ENCODE measurements at places on chromosomes 6 and 20. TPM values are rescaled to one million over a fixed set of nuclear protein-coding genes. Genes with fewer than 3 reads are reported as not detected.

The DNAJC5 gene
- polyA plus RNA-seq: 8.2 TPM

The DCDC2 gene
- polyA plus RNA-seq: not detected

The COL20A1 gene
- polyA plus RNA-seq: not detected

GRCh38 chr6:163712566-163712961 is 298.0 kb downstream of the QKI start:
- no peaks in the 10 kb centered on the region for H3K27me3 ChIP-seq
- H3K27ac ChIP-seq: peak overlapping the region; percentile 73
- H3K36me3 ChIP-seq: peaks cover 6% of the 10 kb centered on the region
- H3K4me1 ChIP-seq: peaks cover 62% of the 10 kb centered on the region
- DNase-seq: no peak

The BTN3A1 gene
- polyA plus RNA-seq: 117 TPM

- H3K27me3 ChIP-seq: peaks cover 2% of the 10 kb centered on the region
- H3K4me3 ChIP-seq: no peak overlapping the region
- peak overlapping the region; percentile 94 for H3K27ac ChIP-seq
Observed at GRCh38 chr6:37239526-37239925, 18.0 kb upstream of the TBC1D22B start.

GRCh38 chr20:3646651-3647050 is 16.5 kb downstream of the GFRA4 start:
- no peaks in the 10 kb centered on the region for H3K4me1 ChIP-seq
- H3K27ac ChIP-seq: no peak overlapping the region
- peaks cover 34% of the 10 kb centered on the region for H3K36me3 ChIP-seq
- peaks cover 1% of the 10 kb centered on the region for H3K27me3 ChIP-seq
- H3K4me3 ChIP-seq: no peak overlapping the region

DNA sequence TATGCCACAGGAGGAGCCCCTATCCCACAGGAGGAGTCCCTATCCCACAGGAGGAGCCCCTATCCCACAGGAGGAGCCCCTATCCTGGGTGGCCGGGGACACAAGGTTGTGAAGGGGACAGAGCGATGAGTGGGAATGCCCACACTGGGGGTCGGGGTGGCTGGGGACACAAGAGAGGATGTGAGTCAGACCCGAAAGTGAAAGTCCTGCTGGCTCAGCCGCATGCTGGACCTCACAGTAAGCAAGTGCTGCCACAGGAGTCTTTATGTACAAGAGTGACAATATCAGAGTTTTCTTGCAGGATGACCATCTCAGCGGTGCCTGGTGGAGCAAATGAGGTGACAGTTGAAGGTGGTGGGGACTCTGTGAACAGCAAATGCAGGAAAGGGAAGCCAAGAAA is 93.7 kb downstream of the PSMB1 start:
- peaks cover 11% of the 10 kb centered on the region for H3K27me3 ChIP-seq
- peaks cover 72% of the 10 kb centered on the region for H3K4me1 ChIP-seq
- peak overlapping the region; percentile 99 for H3K27ac ChIP-seq
- no peaks in the 10 kb centered on the region for H3K36me3 ChIP-seq
- H3K4me3 ChIP-seq: peak overlapping the region; percentile 77

The NHLRC1 gene
- polyA plus RNA-seq: 1.6 TPM

The HLA-DRB5 gene
- 171 TPM for polyA plus RNA-seq

DNA sequence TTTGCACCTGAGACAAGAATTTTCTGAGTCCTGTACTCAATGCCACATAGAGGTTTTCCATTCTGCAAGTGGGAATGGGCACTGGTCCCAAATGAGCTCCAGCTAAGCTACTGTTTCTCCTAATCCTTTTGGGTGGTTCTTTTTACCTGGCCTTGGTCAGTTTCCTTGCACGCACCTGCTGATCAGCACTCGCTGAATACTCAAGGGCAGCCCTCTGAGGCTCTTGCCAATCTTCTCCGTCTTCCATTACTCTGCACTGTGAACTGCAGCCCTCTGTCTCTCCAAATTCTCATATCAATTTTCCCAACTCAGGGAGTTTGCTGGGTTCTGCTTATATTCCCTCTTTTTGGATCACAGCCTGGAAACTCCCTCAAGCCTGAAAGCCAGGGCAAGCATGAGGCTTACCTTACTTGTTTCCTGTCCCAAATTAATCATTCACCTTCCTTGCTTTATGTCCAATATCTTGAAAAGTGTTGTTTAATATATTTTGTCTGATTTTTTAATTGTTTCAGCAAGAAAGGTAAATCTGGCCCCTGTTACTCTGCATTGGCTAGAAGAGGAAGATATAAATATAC is 138.0 kb upstream of the TBX18 start:
- H3K4me1 ChIP-seq: no peaks in the 10 kb centered on the region
- H3K27me3 ChIP-seq: no peaks in the 10 kb centered on the region
- H3K36me3 ChIP-seq: no peaks in the 10 kb centered on the region
- no peak overlapping the region for H3K4me3 ChIP-seq

The MPIG6B gene
- polyA plus RNA-seq: 6.3 TPM

GRCh38 chr6:150567380-150567779 is 32.3 kb upstream of the PLEKHG1 start:
- no peak overlapping the region for H3K27ac ChIP-seq
- no peaks in the 10 kb centered on the region for H3K4me1 ChIP-seq
- no peak overlapping the region for H3K4me3 ChIP-seq
- DNase-seq: no peak

DNA sequence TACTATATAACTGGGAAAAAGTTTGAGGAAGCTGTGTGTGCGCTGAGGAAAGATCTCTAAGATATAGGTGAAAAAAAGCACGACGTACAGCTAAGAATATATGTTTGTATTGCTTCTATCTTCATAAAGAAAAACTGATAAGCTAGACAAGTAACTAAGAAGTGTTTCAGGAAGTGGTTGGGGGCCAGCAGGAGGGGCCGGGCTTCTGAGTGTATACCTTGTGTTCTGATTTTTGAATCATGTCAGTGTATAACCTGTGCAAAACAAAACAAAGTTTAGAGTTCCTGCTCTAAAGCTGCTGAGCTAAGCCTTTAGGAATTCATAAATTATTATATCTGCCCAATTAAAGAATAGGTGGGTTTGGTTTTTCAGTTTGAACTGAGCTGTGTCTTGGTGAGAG is 7.9 kb upstream of the OSER1 start:
- peaks cover 8% of the 10 kb centered on the region for H3K36me3 ChIP-seq
- peaks cover 4% of the 10 kb centered on the region for H3K27me3 ChIP-seq

The CST4 gene
- polyA plus RNA-seq: not detected

DNA sequence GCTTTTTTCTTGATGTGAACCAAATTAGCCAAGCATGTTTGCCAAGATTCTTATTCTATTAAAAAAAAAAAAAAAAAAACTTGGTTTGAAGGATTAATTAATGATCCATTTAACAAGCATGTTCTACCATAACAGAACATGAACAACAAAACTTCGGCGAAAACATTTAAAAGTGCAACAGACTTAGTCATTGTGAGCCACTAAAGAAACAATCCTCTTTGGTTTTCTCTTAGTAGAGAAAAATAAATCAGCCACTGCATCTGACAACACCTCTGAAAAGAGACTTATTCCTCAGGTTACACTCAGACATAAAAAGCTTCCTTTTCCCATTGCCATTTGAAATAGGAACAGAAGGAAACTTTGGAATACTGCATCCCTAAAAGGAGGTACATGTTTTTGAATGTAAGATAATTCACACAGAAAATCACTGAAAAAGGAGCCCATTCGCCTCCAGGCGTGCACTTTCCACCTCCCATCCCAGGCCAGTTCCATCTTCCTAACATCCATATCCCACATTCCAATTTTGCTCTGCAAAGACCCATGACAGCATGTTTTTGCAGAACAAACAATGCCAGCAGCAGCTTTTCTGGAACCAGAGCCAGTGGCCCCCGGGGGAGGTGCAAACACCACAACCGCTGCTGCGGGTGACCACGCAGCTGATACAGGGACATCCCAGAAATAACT is 79.5 kb downstream of the ZMYND8 start:
- no peak overlapping the region for H3K27ac ChIP-seq
- peaks cover 41% of the 10 kb centered on the region for H3K36me3 ChIP-seq
- H3K4me3 ChIP-seq: no peak overlapping the region
- H3K4me1 ChIP-seq: peaks cover 29% of the 10 kb centered on the region
- DNase-seq: no peak

The GJA10 gene
- polyA plus RNA-seq: not detected

The PKHD1 gene
- polyA plus RNA-seq: not detected

- H3K27ac ChIP-seq: no peak overlapping the region
- H3K27me3 ChIP-seq: peaks cover 2% of the 10 kb centered on the region
- H3K4me1 ChIP-seq: no peaks in the 10 kb centered on the region
- no peak overlapping the region for H3K4me3 ChIP-seq
Observed at GRCh38 chr6:16337295-16337975, 99.0 kb downstream of the GMPR start.

DNA sequence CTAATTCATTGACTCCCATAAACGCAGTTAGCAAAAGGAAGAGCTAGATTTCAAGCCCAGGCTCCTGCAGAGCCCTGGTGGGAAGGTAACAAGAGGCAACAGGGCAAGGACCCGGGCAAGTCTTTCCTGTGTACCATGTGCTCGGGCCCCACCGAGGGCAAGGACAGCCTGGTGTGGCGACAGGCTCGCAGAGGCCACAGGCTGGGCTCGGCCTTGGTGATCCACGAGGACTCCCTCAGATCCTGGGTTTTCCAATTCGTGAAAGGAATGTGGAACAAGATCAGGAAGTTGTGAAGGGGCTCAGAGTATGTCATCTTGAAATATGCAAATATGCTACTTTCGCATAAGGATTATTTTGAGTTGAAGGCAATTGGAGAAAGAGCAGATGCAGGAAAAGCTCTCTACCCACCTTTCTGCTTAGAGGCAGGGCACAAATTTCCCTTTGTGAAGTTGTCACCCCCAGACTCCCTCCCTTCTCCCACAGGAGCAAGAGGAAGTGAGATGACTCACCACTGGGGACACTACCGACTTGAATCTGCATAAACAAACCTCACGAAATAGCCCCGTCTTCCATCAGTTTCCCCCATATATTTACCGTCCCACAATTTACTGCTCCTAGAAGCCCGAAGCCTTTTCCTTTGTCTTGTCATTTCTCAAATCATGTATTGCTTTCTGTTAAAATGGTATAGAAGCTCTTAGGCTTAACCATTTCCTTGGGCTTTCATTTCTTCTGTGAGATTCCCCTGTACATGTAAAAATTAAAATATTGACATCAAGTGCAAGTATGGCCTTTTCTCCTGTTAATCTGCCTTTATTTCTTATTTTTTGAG is 79.0 kb downstream of the PSMG4 start:
- H3K27ac ChIP-seq: no peak overlapping the region
- no peaks in the 10 kb centered on the region for H3K36me3 ChIP-seq
- H3K4me1 ChIP-seq: peaks cover 20% of the 10 kb centered on the region

- H3K4me3 ChIP-seq: no peak overlapping the region
- peaks cover 6% of the 10 kb centered on the region for H3K27me3 ChIP-seq
- peaks cover 35% of the 10 kb centered on the region for H3K4me1 ChIP-seq
- H3K36me3 ChIP-seq: no peaks in the 10 kb centered on the region
- H3K27ac ChIP-seq: no peak overlapping the region
- DNase-seq: no peak
Observed at GRCh38 chr20:25553819-25554296, 31.5 kb downstream of the NINL start.

DNA sequence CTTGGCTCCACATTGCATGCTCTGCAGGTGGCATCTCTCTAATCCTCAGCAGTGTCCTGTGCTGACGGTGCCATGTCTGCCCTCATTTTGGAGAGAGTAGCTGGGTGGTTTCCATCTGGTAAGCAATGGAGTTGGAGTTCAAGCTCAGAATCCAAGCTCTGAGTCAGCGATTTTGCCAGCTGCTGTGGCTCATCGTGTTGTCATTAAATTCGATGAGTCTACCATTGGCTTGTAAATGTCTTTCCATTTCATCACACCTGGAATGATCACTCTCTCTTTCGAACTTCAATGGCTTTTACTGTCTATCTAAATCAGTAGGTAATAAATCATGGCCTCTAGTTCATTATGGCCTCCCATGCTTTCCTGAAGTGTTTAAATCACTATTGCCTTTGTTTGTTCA is 378.5 kb upstream of the TSHZ2 start:
- H3K27ac ChIP-seq: no peak overlapping the region
- H3K36me3 ChIP-seq: no peaks in the 10 kb centered on the region
- no peak overlapping the region for H3K4me3 ChIP-seq

GRCh38 chr6:169415179-169415578 is 161.5 kb upstream of the THBS2 start:
- H3K27me3 ChIP-seq: peaks cover 3% of the 10 kb centered on the region
- no peak overlapping the region for H3K27ac ChIP-seq
- peaks cover 8% of the 10 kb centered on the region for H3K36me3 ChIP-seq
- no peak for DNase-seq

The ZBTB2 gene
- polyA plus RNA-seq: 27.5 TPM

The SEL1L2 gene
- not detected for polyA plus RNA-seq

DNA sequence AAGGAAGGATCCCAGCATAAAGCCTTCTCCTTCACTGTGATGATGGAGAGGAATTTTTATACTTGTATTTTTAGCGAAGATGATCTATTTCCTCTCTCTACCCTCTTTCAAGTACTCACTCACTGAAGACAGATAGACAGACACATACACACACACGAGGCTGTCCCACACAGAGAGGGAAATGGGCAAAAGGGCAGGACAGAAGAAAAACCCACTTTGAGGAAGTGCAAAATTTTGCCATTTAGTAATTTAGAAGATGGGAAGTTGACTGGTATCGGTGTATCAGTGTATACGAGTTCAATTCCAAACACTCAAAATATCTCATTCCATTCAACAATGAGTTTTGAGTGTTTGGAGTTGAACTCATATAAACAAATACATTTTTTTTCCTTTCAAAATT is 30.9 kb downstream of the HEBP2 start:
- DNase-seq: no peak
- no peaks in the 10 kb centered on the region for H3K36me3 ChIP-seq
- no peak overlapping the region for H3K4me3 ChIP-seq
- H3K4me1 ChIP-seq: no peaks in the 10 kb centered on the region
- no peaks in the 10 kb centered on the region for H3K27me3 ChIP-seq

GRCh38 chr6:11350294-11350693 is 117.8 kb upstream of the NEDD9 start:
- no peak overlapping the region for H3K4me3 ChIP-seq
- peaks cover 36% of the 10 kb centered on the region for H3K36me3 ChIP-seq
- no peak overlapping the region for H3K27ac ChIP-seq
- H3K27me3 ChIP-seq: no peaks in the 10 kb centered on the region
- H3K4me1 ChIP-seq: peaks cover 89% of the 10 kb centered on the region
- no peak for DNase-seq

- no peak overlapping the region for H3K27ac ChIP-seq
- DNase-seq: no peak
- H3K4me3 ChIP-seq: no peak overlapping the region
- no peaks in the 10 kb centered on the region for H3K36me3 ChIP-seq
- H3K27me3 ChIP-seq: peaks cover 4% of the 10 kb centered on the region
- H3K4me1 ChIP-seq: peaks cover 34% of the 10 kb centered on the region
Observed at GRCh38 chr6:13715444-13715883, 3.8 kb upstream of the RANBP9 start.

The SPATS1 gene
- not detected for polyA plus RNA-seq

DNA sequence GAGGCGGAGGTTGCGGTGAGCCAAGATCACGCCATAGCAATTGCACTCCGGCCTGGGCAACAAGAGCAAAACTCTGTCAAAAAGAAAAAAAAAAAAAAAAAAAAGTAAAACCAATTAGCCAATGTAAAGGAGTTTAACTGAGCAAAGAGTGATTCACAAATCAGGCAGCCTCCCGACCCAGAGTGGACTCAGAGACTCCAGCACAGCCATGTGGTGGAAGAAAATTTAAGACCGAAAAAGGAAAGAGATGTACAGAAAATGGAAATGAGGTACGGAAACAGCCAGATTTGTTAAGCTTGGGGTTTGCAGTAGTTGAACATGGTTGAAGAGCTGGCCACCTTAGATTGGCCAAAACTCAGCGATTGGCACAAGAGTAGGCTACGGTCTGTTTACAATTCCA is 51.4 kb downstream of the ERMARD start:
- H3K27me3 ChIP-seq: peaks cover 42% of the 10 kb centered on the region
- peaks cover 4% of the 10 kb centered on the region for H3K36me3 ChIP-seq

The DDRGK1 gene
- polyA plus RNA-seq: 48.0 TPM

The CDH22 gene
- not detected for polyA plus RNA-seq

The FNDC1 gene
- polyA plus RNA-seq: not detected

The PSORS1C1 gene
- not detected for polyA plus RNA-seq

The TGM3 gene
- not detected for polyA plus RNA-seq
